ENCODE measurements at places on chromosomes 7 and 10.

DNA sequence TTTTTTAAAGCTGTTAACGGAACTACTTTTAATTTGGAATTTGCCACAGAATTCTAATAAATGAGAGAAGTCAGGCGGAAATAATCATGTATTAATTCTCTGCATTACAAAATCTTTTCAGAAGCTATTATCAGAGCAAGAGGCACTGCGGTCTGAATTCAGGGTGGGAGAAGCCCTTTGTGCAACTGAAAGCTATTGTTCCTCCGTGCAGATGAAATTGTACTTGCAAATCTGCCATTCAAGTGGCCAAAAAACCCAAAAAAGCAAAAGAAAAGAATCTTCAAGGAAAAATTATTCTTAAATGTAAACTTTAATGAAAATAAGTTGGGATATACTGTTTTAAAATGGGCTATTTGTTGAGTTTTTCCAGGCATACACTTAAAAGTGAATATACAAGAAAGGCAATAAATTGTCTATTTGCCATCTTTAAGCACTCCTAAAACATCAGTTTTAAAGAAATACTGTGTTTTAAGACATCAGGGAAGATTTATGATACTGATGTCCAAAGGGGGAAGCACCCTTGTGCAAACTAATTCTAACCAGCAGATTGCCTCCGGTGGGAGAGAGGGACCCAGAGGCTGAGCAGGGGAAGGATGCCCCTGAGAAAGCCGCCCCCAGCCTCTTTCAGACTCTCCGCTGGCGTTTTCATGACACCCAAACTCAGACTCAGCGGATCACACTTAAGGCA, 351.2 kb downstream of the DNAJB6 start:
- no peak for DNase-seq

GRCh38 chr7:4959306-4959705, 319 bp upstream of the MMD2 start:
- DNase-seq = no peak

DNA sequence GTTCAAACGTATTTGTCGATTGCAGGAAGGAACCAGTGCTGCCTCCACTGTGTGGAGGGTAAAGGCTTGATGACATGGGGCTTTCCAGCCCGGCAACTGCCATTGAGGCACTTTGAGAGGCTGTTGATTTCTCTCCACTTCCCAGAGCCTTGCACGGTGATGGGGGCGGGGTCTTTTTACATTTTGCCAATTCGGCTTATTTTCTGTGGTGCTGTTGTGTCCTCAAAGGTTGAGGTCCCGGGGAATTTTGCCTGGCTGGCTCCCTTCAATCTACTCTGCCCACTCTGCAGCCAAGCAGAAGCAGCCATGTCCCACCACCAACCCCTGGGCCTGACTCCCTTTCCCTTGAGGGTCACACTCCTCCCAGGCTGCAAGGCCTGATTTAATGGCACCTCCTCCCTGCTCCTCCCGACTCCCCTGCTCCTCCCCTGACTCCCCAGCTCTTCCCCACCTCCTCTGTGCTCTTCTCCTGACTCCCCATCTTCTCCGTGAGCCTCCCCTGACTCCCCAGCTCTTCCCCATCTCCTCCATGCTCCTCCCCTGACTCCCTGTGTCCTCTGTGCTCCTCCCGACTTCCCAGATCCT, 39.0 kb downstream of the OAT start:
- DNase-seq = no peak

DNA sequence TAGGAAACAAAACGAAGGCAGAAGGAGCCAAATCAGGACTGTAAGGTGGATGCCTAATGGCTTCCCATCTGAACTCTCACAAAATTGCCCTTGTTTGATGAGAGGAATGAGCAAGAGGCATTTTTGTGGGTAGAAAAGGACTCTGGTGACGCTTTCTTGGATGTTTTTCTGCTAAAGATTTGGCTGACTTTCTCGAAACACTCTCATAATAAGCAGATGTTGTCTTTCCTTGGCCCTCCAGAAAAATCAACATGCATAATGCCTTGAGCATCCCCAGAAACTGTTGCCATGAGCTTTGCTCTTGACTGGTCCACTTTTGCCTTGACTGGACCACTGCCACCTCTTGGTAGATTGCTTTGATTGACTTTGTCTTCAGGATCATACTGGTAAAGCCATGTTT, 13.5 kb downstream of the PTPN12 start:
- no peak for DNase-seq

DNA sequence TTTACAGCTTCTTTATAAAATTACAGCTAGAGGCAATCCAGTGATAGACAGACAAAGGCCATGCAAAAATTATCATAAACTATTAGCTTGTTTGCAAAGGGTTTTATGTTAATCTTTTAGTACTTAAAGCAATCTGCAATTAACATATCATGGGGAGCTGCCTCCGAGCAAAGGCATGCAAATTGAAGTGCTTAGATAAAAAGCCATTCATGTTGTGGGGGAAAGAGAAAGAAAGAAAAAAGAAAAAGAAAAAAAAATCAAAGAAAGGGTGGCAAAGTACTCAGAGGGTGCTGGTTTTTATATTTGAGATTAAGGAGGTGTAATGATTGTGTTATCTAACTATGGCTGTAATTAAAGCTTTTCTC, 799.5 kb downstream of the LRMDA start:
- DNase-seq = no peak

GRCh38 chr7:150990416-150991186, at the start of gene NOS3:
NOS3 (plus strand) TSS chr7:150991017; CDS start chr7:150993804, 2,787 bp downstream.
- no peak for DNase-seq

Data from SJCRH30 (cell line).